ENCODE measurements at places on chromosomes 4 and X.

DNA sequence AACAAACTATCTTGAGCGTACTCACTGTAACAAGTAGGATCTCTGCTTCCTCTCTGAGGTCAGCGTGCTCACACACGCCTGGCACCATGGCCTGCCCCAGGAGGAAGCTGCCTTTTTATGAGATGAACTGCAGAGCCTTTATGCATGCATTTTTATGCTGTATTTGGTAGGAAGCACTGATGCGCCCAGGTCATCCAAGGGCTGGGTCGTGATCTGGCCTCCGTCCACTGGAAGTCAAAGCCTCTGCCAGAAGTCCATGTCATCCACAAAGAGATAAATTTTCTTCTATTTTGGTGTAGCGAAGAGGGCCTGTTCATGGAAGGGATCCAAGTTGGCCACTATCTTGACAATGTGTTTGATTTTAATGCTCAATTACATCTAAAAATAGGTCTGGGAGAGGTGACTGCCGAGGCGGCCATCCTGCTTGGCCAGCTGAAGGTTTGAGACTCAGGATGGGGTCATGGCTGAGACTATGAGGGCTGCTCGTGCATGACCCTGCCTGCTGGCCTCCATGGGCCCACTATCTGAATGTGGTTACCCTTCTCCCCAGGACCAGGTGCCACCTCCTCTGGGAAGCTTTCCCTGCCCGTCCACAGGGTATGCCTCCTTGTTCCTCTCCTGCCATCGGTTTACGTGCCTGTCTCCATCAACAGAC is 50.3 kb downstream of the HTRA3 start:
- no peak for DNase-seq

DNA sequence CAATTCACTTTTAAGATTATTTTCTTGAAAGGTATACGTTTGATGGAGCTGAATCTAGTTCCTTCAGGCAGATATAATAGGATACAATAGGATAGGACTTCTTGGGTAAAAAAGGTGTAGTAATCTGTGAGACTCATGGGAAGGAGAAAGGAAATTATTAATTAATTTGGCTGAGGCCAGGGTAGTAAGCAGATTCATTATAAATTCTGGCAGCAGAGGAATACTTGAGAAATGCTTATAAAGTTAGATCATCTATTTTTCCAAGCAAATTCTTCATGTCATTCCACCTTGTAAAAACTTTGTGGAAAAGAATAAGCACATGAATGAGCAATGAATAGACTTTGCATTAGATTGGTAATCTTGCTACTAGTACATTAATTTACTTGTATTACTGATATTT is 46.9 kb downstream of the GYPE start:
- DNase-seq, result no peak

DNA sequence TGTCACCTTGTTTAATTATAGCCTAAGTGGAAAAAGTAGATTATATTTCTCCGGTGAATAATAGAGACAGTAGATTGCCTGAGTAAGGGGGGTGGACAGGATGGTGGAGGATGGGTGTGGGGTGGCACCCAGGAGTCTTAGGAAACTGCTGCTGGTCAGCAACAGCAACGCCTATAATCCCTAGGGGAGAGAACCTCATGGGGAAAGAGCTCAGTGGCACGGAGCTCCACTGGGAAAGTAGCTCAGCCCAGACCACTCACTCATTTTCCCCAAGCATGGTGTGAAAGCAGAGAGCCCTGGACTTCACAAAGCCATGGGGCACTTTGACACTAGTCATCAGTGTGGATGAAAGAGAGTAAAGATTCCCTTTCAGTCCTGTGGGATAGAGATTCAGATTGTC is 31.1 kb downstream of the METTL14 start:
- DNase-seq, result no peak

GRCh38 chr4:173508386-173509035 is 21.5 kb downstream of the HAND2 start:
- no peak for DNase-seq

DNA sequence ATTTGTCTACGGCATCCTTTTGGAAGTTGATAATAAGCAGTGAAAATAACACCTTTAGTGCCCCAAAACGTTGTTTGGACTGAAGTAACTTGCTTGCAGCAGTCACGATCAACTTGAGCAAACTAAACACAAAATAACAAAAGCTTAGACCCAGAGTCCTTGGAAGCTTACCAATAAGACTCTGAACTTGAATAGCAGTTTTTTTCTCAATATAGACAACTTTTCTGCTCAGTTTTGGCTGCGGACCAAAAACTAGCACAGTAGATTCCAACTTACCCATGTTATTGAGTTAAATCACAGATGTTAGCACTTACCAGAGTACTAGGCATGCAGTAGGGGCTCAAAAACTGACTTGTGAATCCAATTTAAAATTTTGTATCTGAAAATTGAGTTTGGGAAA is 746.9 kb downstream of the PCDH19 start:
- DNase-seq, result no peak

DNA sequence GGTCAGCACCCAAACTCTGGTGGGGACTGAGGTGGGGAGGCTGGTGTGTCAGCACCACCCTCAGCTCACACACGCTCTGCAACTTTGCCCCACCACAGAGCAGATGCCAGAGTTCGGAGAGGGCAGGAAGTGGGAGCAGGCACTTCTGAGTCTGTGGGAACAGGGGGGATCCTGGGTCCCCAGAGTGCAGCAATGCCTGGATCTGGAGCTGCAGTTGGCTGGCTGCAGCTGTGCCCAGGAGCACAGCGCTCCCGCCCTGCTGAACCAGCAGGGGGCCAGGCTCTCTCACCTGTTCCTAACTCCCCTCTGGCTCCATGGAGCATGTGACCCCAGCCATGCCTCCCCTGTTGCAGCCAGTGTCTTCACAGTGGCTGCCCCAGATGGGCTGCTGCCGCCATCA is 252.4 kb downstream of the SPOCK3 start:
- DNase-seq, result no peak

- DNase-seq, result no peak
Observed at GRCh38 chrX:153649915-153650782, 3.1 kb downstream of the DUSP9 start.

- DNase-seq, result no peak
Observed at GRCh38 chr4:54659749-54660535, 2.2 kb downstream of the KIT start.

GRCh38 chr4:114217150-114217817 is 237.8 kb upstream of the ARSJ start:
- DNase-seq, result no peak

- DNase-seq, result no peak
Observed at GRCh38 chr4:110155654-110156053, 42.8 kb downstream of the ELOVL6 start.

DNA sequence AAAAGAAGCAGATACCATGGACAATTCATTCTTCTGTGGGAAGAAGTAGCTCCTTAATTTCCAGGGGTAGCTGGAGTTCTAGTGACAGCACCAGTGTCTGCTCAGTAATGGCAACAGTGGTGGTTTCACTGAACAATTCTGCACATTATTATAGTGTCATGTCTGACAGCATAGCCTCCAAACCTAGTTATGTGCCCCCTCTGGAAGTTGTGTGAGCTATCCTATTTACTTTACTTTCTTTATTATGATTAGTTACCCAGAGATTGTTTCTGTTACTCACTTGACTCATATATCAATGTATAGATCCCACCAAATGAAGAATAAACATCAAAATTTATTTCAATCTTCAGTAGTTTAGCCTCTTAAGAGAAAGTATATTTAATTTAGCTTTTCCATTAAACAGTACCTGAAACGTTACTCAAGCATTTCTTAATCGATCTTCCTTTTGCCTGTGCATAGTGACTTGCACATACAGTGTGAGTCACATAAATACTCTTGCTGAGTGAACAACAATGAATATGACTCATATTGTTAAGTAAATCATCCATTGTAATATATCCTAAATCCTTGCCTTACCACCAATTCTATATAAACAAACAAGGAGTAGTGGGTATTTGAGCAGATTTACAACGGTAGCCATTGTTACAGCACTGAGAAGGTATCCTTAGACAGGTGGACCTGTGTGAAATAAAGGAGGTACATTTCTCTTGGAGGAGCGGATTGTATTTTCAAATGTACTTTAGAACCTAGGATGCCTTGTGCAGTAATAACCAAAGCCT is 534.7 kb downstream of the ANKRD50 start:
- no peak for DNase-seq

All from activated naive CD4-positive, alpha-beta T cell treated with Interleukin-2 at 50 U/mL for 16 hours (primary cell).